ENCODE measurements at places on chromosomes 5 and 9. TPM values are rescaled to one million over a fixed set of nuclear protein-coding genes. Genes with fewer than 3 reads are reported as not detected.

KCNV2 gene
- total RNA-seq = not detected

ANKRD55 gene
- not detected for total RNA-seq

FGF10 gene
- 0.19 TPM for total RNA-seq

GPR21 gene
- total RNA-seq = 1.4 TPM

ENG gene
- 511 TPM for total RNA-seq

PRUNE2 gene
- total RNA-seq = 15.4 TPM

DBH gene
- not detected for total RNA-seq

TLX3 gene
- not detected for total RNA-seq

SPINK5 gene
- 2.3 TPM for total RNA-seq

HRH2 gene
- total RNA-seq = 18.9 TPM

C9orf153 gene
- total RNA-seq = 0.28 TPM

C7 gene
- 687 TPM for total RNA-seq

SRP19 gene
- 57.7 TPM for total RNA-seq

ZFP37 gene
- 2.2 TPM for total RNA-seq

NDOR1 gene
- total RNA-seq = 6.6 TPM

FOXD4L4 gene
- total RNA-seq = not detected

NEUROG1 gene
- not detected for total RNA-seq

F2RL2 gene
- total RNA-seq = 3.7 TPM

EXD3 gene
- 5.9 TPM for total RNA-seq

PCDHA11 gene
- total RNA-seq = 0.96 TPM

CCL28 gene
- 1.3 TPM for total RNA-seq

SCGB3A2 gene
- total RNA-seq = not detected

UBE2QL1 gene
- 9.1 TPM for total RNA-seq

GAPT gene
- total RNA-seq = not detected

IFNA14 gene
- not detected for total RNA-seq

MARCOL gene
- total RNA-seq = not detected

PNPLA7 gene
- total RNA-seq = 4.4 TPM

GNA14 gene
- 4.3 TPM for total RNA-seq

CCL21 gene
- total RNA-seq = 2.9 TPM

SPINK4 gene
- total RNA-seq = not detected

COL5A1 gene
- 10.9 TPM for total RNA-seq

CFAP90 gene
- not detected for total RNA-seq

SLC23A1 gene
- not detected for total RNA-seq

NXNL2 gene
- total RNA-seq = not detected

CCDC187 gene
- not detected for total RNA-seq

PHYKPL gene
- total RNA-seq = 22.8 TPM

TMEFF1 gene
- 0.37 TPM for total RNA-seq

RMRP gene
- total RNA-seq = 431 TPM

RANBP3L gene
- 0.98 TPM for total RNA-seq

KIF4B gene
- not detected for total RNA-seq

CDH18 gene
- not detected for total RNA-seq

FAM78A gene
- 55.3 TPM for total RNA-seq

DRD1 gene
- not detected for total RNA-seq

FOXD4L6 gene
- not detected for total RNA-seq

SLC1A3 gene
- 31.8 TPM for total RNA-seq

CATSPER3 gene
- 0.39 TPM for total RNA-seq

TOPORS gene
- total RNA-seq = 9.4 TPM

ITGA2 gene
- 2.3 TPM for total RNA-seq

BDP1 gene
- total RNA-seq = 11.8 TPM

IL5 gene
- not detected for total RNA-seq

ZNF879 gene
- total RNA-seq = 2.6 TPM

CNTNAP3 gene
- 6.1 TPM for total RNA-seq

INPP5E gene
- total RNA-seq = 9.1 TPM

All from right atrium auricular region (tissue), 2 donors.